ENCODE measurements at places on chromosomes 11 and 22.
A peak's percentile ranks its signal among the peaks of the same experiment; 100 is the strongest.

DNA sequence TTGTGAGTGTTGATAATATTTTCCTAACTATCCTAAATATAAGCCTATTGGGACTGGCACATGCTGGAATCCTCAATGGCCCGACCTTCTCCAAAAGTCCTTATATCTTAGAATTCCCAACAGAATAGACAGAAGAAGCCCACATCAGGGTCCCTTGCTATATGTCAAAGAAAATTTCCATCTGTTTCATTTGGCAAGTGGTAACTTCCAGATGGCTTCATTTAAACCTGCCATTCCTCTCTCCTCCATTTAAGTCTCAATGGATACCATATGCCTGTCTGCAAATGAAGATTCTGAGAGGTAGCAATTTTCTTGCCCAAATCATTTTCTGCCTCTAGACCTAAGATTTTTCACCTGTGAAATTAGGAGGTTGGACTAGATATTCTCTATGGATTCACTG, 73.1 kb upstream of the KCNA4 start:
- no peak for DNase-seq
- H3K4me3 ChIP-seq, result no peak overlapping the region
- no peaks in the 10 kb centered on the region for H3K4me1 ChIP-seq
- no peaks in the 10 kb centered on the region for H3K27me3 ChIP-seq
- no peaks in the 10 kb centered on the region for H3K36me3 ChIP-seq
- no peak overlapping the region for H3K27ac ChIP-seq

GRCh38 chr22:43312608-43313007, 30.6 kb downstream of the SCUBE1 start:
- no peak overlapping the region for H3K4me3 ChIP-seq
- no peak overlapping the region for H3K27ac ChIP-seq
- no peaks in the 10 kb centered on the region for H3K27me3 ChIP-seq
- no peaks in the 10 kb centered on the region for H3K4me1 ChIP-seq

DNA sequence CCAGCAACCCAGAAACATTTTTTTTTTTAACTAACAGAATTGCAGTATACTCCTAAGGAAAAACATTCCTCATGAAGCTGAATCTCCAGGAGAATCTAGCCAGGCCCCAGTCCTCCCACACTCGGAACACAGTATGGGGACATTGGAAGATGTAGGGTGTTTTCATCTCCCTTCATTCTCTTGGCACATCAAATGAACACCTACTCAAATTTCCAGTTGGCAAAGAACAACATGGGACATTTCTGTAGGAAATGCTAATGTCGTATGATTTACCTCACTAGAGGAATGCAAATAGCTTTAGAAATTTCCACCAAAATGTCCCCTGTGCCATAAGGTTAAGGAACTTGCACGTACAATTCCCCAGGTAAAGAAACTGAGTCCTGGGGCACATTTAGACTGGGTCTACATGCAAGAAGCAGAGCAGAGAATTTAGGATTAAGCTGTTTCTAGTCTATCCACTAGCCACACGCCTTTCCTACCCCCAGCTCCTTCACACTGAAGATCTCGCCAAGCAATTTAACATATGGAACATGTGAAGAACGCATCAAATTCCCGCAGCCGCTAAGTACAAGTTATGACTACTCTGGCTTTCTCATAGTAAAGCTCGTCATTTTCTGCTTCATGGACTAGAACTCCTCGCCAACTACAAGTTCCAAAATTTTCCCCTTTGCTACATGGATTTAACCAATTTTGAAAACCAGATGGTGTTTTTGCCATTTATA, 2.9 kb upstream of the CADM1 start:
- no peaks in the 10 kb centered on the region for H3K36me3 ChIP-seq
- H3K27ac ChIP-seq, result no peak overlapping the region
- no peak for DNase-seq
- no peak overlapping the region for H3K4me3 ChIP-seq
- H3K27me3 ChIP-seq, result peaks cover 58% of the 10 kb centered on the region
- peaks cover 31% of the 10 kb centered on the region for H3K4me1 ChIP-seq

DNA sequence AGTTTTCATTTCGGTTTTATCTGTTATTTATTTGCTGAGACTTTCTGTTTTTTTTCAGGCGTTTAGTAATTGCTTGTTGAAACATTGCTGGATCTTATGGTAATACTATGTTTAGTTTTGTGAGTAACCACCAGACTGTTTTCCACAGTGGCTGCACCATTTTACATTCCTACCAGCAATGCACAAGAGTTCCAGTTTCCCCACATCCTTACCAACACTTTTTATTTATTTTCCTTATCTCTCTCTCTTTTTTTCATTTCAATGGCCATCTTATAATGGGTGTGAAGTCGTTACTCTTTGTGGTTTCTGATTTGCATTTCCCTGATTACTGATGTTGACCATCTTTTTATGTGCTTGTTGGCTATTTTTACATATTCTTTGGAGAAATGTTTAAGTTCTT, 23.7 kb downstream of the USP47 start:
- H3K36me3 ChIP-seq, result peaks cover 2% of the 10 kb centered on the region
- H3K4me1 ChIP-seq, result peaks cover 10% of the 10 kb centered on the region
- no peaks in the 10 kb centered on the region for H3K27me3 ChIP-seq
- no peak for DNase-seq
- no peak overlapping the region for H3K4me3 ChIP-seq

- no peaks in the 10 kb centered on the region for H3K27me3 ChIP-seq
- H3K4me1 ChIP-seq, result peaks cover 22% of the 10 kb centered on the region
- H3K27ac ChIP-seq, result no peak overlapping the region
- peak overlapping the region; percentile 61 for H3K4me3 ChIP-seq
Observed at GRCh38 chr11:112280268-112281126, 19.8 kb upstream of the PLET1 start.

DNA sequence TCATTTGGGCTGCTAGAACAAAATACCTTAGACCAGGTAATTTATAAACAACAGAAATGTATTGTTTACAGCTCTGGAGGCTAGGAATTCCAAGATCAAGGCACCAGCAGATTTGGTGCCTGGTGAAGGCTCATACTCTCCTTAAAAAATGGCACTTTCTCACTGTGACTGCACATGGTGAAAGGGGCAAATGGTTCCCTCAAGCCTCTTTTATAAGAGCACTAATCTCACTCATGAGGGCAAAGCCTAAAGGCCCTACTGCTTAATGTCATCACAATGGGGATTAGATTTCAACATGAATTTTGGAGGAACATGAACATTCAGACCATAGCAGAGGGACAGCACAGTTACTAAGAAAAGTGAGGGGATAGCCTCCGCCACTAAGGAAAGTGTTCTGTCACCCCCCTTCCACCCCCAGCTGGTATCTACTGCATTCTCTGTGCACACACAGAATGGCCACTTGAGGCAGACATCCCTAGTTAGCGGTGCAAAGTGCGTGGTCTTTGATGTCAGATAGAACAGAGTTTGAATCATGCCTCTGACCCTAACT, 47.2 kb upstream of the CEP295 start:
- H3K36me3 ChIP-seq, result no peaks in the 10 kb centered on the region
- no peak overlapping the region for H3K27ac ChIP-seq

- DNase-seq, result no peak
- no peaks in the 10 kb centered on the region for H3K27me3 ChIP-seq
- no peak overlapping the region for H3K27ac ChIP-seq
- H3K4me1 ChIP-seq, result no peaks in the 10 kb centered on the region
- H3K4me3 ChIP-seq, result no peak overlapping the region
Observed at GRCh38 chr22:47566491-47566890, 804.0 kb downstream of the TBC1D22A start.

DNA sequence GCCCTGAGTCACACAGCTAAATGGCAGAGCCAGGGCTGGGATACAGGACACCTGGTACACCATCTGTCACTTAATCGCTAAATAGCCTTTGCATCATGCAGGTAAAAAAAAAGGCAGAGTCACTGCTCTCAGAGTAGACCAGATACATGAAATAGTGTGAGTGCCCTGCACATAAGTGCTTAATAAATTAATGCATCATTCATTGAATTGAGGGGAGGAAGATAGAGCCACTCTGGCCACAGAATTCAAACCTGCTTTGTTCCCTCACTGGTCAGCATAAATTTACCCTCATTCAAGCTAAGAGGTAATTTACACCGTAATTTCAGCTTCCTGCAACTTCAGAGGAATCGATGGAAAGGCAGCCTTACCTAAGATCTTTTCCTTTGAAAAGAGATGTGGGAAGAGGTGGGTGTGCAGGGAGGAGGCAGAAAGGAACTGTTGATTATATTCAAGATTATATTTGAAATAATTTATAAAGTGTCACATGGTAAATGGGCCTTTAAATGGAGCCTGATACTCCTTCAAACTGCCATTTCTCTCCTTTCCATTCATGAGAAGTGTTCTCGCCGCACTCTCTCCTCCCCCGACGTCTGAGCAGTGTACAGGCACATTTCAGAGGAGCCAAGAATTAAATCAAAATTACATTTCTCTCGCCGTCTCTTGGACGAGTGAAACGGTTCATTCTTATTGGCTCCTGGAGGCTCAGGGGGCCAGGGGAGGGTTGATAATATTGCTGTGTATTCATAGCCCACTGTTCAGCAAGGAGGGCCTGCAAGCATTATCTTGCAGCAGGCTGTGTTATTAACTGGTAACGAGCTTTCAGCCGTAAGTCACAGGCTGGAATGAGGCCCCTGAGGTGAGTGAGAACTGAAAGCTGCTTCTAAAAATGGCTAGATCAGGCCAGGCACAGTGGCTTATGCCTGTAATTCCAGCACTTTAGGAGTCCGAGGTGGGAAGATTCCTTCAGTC, 52.2 kb upstream of the HMGXB4 start:
- H3K27ac ChIP-seq, result no peak overlapping the region
- no peak for DNase-seq
- H3K36me3 ChIP-seq, result no peaks in the 10 kb centered on the region

GRCh38 chr11:123672568-123672967, 18.1 kb upstream of the SCN3B start:
- no peaks in the 10 kb centered on the region for H3K36me3 ChIP-seq
- no peak for DNase-seq
- no peaks in the 10 kb centered on the region for H3K27me3 ChIP-seq
- no peaks in the 10 kb centered on the region for H3K4me1 ChIP-seq

GRCh38 chr11:35852056-35852455, 91.8 kb upstream of the LDLRAD3 start:
- H3K27me3 ChIP-seq, result no peaks in the 10 kb centered on the region
- no peak for DNase-seq
- no peak overlapping the region for H3K4me3 ChIP-seq
- no peaks in the 10 kb centered on the region for H3K4me1 ChIP-seq
- H3K36me3 ChIP-seq, result no peaks in the 10 kb centered on the region
- no peak overlapping the region for H3K27ac ChIP-seq

GRCh38 chr11:17558916-17559315, 11.9 kb downstream of the OTOG start:
- peaks cover 7% of the 10 kb centered on the region for H3K27me3 ChIP-seq
- H3K27ac ChIP-seq, result no peak overlapping the region
- no peak overlapping the region for H3K4me3 ChIP-seq
- H3K4me1 ChIP-seq, result no peaks in the 10 kb centered on the region
- DNase-seq, result no peak

DNA sequence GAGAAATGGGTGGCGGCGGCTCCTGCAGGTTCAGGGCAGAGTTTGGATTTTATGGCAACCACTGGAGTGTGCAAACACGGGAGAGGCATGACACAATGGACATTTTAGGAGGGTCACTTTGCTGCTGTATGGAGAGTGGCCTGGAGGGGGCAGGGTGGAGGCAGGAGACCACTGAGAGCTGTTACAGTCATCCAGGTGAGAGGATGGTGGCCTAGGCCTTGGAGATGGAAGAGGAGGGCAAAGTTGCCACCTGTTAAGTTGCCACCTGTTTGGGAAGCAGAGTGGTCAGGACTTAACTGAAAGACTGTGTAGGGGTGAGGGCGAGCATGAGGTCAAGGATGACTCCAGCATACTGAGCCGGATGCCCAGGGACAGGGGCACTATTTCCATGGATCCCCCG, 2.3 kb upstream of the RAD9A start:
- H3K27me3 ChIP-seq, result no peaks in the 10 kb centered on the region
- H3K36me3 ChIP-seq, result peaks cover 11% of the 10 kb centered on the region
- H3K4me3 ChIP-seq, result no peak overlapping the region
- DNase-seq, result peak; percentile 70

DNA sequence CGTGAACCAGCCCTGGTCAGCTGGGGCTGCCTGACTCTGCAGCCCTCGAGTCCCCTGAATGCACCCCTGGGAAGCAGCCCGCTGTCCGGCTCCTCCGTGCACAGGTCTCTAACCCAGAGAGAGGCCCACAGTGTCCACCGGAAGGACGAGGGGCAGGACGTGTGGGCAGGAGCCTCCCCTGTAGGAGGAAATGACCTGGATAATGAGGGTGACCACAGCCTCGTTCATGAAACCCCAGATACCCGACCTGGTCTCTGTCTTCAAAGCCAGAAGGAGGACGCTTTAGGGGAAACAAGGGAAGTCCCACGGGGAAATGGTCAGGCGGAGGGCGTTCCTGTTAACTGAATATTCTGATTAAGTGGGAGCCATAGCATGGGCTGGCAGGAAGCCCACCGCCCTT, 23.3 kb downstream of the LIF start:
- no peaks in the 10 kb centered on the region for H3K27me3 ChIP-seq
- no peak overlapping the region for H3K27ac ChIP-seq
- H3K4me3 ChIP-seq, result no peak overlapping the region
- no peak for DNase-seq

- no peak overlapping the region for H3K27ac ChIP-seq
- no peak overlapping the region for H3K4me3 ChIP-seq
- no peak for DNase-seq
- H3K36me3 ChIP-seq, result peaks cover 52% of the 10 kb centered on the region
- no peaks in the 10 kb centered on the region for H3K27me3 ChIP-seq
Observed at GRCh38 chr22:29742326-29742725, 22.5 kb downstream of the CABP7 start.

DNA sequence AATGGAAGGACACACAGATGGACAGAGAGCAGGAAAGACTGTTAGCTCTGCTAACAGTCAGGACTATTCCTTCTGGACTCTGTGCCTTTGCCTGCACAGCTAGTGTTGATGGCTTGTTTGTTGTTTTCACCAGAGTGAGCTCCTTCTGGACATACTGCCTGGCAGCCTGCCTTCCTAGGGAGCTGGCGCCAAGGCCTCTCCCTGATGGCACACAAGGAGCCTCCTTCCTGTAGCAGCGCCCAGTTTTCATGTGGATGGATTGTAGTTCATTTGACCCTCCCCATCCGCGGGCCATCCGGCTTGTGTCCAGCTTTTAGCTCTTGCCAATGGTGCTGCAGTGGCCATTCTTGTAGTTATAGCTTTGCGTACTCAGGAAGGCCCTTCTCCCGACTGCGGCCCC, 16.6 kb upstream of the BCR start:
- H3K4me1 ChIP-seq, result no peaks in the 10 kb centered on the region
- H3K36me3 ChIP-seq, result no peaks in the 10 kb centered on the region
- no peak overlapping the region for H3K4me3 ChIP-seq
- no peak overlapping the region for H3K27ac ChIP-seq
- H3K27me3 ChIP-seq, result no peaks in the 10 kb centered on the region

DNA sequence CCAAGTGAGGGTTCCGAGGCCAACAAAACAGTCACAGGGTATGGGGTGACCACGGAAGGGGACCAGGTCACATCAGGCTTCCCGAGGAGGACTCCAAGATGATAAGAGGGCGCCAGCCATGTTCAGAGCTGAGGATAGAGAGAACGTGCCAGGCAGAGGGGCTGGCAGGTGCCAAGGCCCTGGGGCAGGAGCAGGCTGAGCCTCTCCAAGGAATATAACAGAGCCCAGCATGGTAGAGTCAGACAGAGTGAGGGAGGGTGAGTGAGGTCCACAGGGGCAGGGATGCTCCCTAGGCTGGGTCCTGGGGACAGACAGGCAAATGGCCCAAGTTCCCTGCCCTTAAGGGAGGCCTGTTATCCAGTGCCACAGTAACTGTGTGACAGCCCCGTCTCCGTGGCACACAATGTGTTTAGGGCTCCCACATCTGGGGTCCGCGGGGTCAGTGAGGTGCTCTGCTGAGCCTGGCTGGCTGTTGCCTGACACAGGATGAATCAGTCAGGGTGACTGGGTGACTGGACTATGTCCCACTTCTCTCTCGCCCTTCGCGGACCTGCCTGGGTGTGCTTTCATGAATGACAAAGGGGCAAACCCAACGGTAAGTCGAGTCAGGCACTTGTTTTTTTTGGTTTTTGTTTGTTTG, 105.3 kb downstream of the MPPED1 start:
- H3K4me1 ChIP-seq, result no peaks in the 10 kb centered on the region
- no peak overlapping the region for H3K4me3 ChIP-seq
- no peak overlapping the region for H3K27ac ChIP-seq
- no peak for DNase-seq
- no peaks in the 10 kb centered on the region for H3K36me3 ChIP-seq

All from CD4-positive, alpha-beta T cell (primary cell).